GM23248 (cell line): ENCODE measurements at places on chromosomes 2 and 18.
A peak's percentile ranks its signal among the peaks of the same experiment; 100 is the strongest.

GRCh38 chr18:12460874-12461273, 53.1 kb downstream of the PRELID3A start:
- no peak for DNase-seq

DNA sequence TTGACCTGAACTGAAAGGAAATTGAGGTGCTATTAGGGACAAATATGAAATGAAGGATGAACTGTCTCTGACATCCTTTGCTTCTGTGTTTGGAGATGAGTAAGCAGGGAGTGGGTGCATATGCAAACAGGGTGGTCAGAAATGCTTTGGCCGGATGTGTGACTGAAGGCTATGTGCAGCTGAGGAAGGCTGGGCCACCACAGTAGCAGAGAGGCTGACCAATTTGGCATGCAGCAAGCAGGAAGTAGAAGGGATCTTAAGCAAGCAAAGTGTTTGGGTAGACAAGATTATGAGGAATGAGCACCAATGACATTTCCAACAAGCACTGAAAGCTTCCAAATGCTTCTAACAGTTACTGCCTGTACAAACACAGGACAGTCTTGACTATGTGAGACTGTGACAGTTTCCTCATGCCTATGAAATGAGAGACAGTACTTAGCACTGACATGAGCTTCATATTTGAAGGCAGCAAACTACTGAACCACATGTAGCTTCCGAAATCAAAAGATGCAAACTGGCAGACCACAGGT, 3.3 kb upstream of the ACTR3 start:
- peak; percentile 91 for DNase-seq

DNA sequence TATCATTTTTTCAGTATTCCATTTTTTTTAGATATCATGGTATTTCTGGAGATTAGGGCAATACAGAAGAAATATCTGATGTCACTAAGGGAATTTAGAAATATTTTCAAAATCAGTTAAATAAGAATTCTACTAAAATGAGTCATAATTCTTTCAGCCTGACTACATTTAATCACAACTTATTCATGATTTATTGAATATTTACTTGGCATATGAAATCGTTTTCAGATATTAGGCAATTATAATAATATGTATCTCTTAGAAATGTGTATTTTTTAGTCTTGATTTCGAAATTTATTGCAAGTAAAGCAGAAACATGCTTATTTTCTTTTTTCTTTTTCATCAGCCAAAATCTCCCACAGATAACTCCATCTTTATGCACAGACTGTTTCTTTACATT, 142.2 kb downstream of the CCDC102B start:
- DNase-seq, result peak; percentile 10

GRCh38 chr2:153478289-153479261, at the start of gene RPRM:
Gene RPRM (minus strand): TSS chr2:153478762. CDS start chr2:153478565, 197 bp downstream.
- DNase-seq, result peak; percentile 78

DNA sequence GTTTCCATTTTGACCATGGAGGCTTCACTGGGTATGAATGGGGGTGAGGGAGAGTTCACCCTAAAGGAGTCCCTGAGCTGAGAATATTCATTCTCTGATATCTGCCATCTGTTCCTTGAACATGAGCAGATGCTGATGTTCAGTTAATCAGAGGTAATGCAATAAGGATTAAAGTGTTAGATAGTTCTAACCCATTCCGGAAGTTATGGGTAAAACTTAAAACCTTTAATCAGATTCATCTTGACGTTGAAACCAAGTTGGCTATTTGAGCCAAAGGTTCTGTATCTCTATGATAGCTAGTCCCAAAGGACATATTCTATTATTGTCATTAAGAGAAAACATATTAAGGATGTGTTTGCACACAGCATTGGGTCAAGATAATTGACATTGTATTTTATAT, 268.9 kb downstream of the PLCL1 start:
- DNase-seq, result no peak

GRCh38 chr2:231933916-231934401, 7.8 kb upstream of the NPPC start:
- DNase-seq, result no peak

DNA sequence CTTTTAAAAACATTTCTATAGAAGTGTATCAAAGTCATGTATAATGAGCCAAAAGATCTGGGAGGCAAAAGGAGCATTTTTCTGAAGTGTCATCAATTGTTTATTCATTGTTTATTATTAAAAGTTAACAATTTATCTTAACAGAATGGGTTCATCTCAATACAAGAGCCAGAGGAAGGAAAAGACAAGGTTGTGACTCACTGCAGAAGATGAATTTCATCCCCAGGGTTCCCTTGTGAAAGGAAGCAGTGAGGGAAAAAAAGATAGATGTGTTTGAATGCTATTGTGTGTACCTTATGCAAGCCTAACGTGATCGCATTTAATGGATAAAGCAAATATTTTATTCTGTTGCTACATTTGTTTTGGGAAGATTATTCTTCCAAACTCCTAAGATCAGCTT, 286.3 kb downstream of the PIEZO2 start:
- peak; percentile 7 for DNase-seq

DNA sequence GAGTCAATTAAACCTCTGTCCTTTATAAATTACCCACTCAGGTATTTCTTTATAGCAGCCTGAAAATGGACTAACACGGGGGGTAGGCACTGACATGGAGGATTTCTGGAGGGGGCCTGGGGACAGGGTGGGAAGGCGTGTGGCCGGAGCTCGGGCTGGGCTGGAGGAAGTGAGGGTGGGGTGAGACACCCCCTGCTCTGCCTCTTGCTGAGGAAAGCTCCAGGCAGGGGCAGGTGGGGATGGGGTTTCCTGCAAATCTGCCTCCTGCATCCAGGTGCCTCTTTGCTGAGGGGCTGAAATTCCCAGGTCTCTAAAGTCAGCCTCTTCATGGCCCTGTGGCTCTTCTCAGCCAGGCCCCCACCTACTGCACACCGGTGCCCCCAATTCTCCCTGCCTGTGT, 25.7 kb upstream of the OTOS start:
- no peak for DNase-seq

DNA sequence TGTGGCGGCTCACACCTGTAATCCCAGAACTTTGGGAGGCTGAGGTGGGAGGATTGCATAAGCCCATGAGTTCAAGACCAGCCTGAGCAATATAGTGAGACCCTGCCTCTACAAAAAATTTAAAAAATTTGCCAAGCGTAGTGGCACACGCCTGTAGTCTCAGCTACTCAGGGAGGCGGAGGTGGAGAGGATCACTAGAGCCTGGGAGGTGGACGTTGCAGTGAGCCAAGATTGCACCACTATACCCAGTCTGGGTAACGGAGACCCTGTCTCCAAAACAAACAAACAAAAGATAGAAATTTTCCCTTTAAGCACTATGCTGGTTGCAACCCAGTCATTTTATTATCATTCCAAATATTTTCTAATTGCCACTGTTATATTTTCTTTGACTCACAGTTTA, 32.3 kb downstream of the NPHP1 start:
- no peak for DNase-seq
